ENCODE measurements at places on chromosomes 4 and X. TPM values are rescaled to one million over a fixed set of nuclear protein-coding genes. Genes with fewer than 3 reads are reported as not detected.
A peak's percentile ranks its signal among the peaks of the same experiment; 100 is the strongest.

- no peaks in the 10 kb centered on the region for H3K4me1 ChIP-seq
- no peaks in the 10 kb centered on the region for H3K36me3 ChIP-seq
- no peak overlapping the region for H3K4me3 ChIP-seq
- no peaks in the 10 kb centered on the region for H3K27me3 ChIP-seq
- H3K27ac ChIP-seq, result no peak overlapping the region
Observed at GRCh38 chrX:147478899-147479298, 432.8 kb upstream of the FMR1 start.

DNA sequence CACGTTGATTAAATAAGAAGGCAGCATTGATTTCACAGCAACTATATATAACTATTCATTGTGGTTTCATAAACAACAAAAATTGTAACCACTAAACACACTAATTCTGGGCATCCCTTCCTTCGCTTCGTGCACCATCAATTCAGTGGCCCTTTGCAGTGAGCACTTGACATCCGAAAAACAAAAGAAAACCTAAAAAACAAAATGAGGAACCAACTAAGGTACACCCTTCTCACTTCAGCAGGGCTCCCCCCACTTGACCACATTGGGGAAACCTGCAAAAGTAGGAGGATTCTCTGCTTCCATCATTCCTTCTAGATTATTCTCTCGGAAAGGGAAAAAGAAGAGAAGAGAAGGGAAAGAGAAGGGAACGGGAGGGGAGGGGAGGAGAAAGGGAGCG, 28.3 kb downstream of the NBDY start:
- peaks cover 4% of the 10 kb centered on the region for H3K4me1 ChIP-seq
- H3K4me3 ChIP-seq, result no peak overlapping the region
- H3K27me3 ChIP-seq, result no peaks in the 10 kb centered on the region
- peaks cover 3% of the 10 kb centered on the region for H3K36me3 ChIP-seq

- no peak overlapping the region for H3K4me3 ChIP-seq
- no peak for DNase-seq
- no peaks in the 10 kb centered on the region for H3K4me1 ChIP-seq
- H3K27me3 ChIP-seq, result no peaks in the 10 kb centered on the region
Observed at GRCh38 chrX:42697544-42697943, 80.4 kb downstream of the PPP1R2C start.

DNA sequence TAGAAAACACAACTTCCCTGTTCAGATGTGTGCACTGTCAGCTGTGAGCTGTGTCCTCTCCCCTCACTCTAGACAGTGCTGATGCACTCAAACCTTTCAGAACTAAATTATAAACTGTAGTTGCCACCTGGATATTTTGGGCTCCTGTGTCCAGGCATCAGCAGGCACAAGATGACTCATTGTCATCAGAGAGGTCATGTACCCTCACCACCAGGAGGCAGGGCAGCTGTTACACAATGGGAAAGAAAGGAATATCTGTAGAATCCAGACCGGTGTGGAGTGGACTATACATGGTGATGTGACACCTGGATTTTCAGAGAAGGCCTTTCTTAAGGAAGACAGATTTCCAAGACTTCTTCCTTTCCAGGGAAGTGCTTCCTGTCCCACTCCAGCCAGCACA, 854.4 kb upstream of the AGA start:
- H3K4me1 ChIP-seq, result no peaks in the 10 kb centered on the region
- no peak overlapping the region for H3K27ac ChIP-seq
- H3K27me3 ChIP-seq, result no peaks in the 10 kb centered on the region
- no peaks in the 10 kb centered on the region for H3K36me3 ChIP-seq

DNA sequence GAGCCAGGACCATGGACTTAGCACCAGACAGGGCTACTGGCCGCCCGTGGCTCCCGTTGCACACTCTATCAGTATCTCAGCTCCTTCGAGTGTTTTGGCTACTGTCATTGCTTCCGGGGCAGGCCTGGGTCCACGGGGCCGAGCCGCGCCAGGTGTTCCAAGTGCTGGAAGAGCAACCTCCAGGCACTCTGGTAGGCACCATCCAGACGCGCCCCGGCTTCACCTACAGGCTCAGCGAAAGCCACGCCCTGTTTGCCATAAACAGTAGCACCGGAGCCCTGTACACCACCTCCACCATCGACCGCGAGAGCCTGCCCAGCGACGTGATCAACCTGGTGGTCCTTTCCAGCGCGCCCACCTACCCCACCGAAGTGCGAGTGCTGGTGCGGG, 1.6 kb downstream of the FAT4 start:
- H3K27me3 ChIP-seq, result no peaks in the 10 kb centered on the region
- no peaks in the 10 kb centered on the region for H3K36me3 ChIP-seq
- DNase-seq, result peak; percentile 70
- H3K4me3 ChIP-seq, result peak overlapping the region; percentile 89
- H3K4me1 ChIP-seq, result peaks cover 5% of the 10 kb centered on the region
- peak overlapping the region; percentile 96 for H3K27ac ChIP-seq

The MAGEA10 gene
- total RNA-seq, result not detected

DNA sequence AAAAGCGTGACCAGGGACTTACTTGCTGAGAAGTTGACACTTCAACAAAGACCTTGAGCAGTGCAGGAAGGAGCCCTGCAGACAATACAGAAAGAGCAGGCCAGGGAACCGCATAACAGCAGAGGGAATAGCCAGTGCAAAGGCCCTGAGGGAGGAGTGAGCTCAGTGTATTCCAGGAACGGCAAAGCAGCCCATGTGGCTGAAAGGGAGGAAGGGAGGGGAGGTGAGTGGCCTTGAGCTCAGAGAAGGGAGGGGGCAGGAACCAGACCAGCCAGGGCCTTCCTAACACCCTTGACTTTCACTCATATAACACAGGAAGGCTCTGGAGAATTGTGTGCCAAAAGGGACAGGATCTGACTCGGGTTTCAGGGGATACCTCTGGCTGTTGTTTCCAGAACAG, 112.2 kb downstream of the BCOR start:
- H3K36me3 ChIP-seq, result no peaks in the 10 kb centered on the region
- H3K27ac ChIP-seq, result no peak overlapping the region
- no peaks in the 10 kb centered on the region for H3K4me1 ChIP-seq
- no peak for DNase-seq
- no peaks in the 10 kb centered on the region for H3K27me3 ChIP-seq
- no peak overlapping the region for H3K4me3 ChIP-seq

DNA sequence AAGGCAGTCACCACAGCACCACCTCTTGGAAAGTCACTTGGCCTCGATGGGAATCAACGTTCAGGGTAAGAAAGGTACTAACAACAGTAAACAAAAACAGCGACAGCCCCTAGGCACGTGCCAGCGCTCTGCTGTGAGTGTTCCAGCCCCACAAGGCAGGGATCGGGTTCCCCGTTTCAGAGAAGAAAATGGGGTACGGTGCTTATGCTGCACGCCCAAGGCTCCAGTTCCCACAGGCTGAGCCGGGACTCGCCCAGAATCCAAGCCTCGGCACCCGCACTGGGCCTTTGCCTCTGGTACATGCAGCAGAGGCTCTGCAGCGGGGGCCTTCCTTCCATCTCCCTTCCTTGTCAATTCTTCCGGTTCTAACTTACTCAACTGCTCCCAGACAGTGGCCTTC, 37.3 kb downstream of the WDR1 start:
- peaks cover 100% of the 10 kb centered on the region for H3K36me3 ChIP-seq
- no peaks in the 10 kb centered on the region for H3K27me3 ChIP-seq
- peak; percentile 15 for DNase-seq
- peaks cover 8% of the 10 kb centered on the region for H3K4me1 ChIP-seq
- no peak overlapping the region for H3K27ac ChIP-seq

Measured in heart left ventricle (tissue), 16 donors.